NCI-H1092 treated with DMSO at 0.1 percent for 48 hours (cell line): ENCODE measurements at places on chromosomes 2 and 18.

DNA sequence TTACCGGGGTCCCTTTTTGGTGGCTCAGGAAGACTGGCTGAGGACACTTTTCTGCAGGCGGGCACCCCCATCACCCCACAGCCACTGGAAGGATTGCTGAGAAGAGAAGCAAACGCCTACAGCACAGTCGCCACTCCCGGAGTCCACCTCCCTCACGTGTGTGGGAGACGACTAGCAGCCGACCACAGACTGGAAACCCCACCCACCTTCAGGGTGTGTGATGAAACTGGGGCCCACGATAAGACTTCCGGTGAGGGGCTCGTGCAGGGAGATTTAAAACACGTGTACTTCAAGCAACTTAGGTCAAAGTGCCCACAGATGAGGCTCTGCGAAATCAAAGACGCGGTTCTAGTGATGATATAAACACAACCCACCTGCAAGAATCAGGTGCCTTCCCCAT lies 26.3 kb downstream of the MBP start:
- DNase-seq: no peak

DNA sequence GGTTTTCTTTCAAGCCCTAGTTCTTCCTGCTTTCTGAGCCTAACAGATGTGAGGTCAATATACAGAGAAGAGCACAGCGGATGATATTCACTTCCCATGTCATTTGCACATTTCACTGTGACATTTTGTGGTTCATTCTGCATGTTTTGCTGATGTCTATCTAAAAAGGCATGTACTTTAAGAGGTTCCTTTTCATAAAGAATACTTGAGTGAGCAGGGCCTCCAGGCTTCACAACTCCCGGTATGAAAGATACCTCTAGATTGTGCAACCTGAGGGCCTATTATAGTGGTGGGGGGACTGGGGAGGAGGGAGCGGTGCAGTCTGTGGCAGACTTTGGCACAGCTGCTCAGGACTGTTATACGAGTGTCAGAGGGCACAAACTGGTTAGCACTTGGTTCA lies 54.6 kb downstream of the CPO start:
- DNase-seq: no peak

GRCh38 chr2:207674826-207675225 lies 36.6 kb upstream of the CCNYL1 start:
- DNase-seq: no peak

GRCh38 chr18:8705238-8705960 lies at the start of gene MTCL1:
Gene MTCL1 (plus strand): TSS chr18:8705556. CDS start chr18:8705661, 105 bp downstream.
- DNase-seq: peak; percentile 49

- DNase-seq: no peak
Measured at GRCh38 chr2:11312770-11313471, 31.5 kb downstream of the ROCK2 start.

GRCh38 chr2:212974692-212975091 lies 176.7 kb downstream of the IKZF2 start:
- no peak for DNase-seq

DNA sequence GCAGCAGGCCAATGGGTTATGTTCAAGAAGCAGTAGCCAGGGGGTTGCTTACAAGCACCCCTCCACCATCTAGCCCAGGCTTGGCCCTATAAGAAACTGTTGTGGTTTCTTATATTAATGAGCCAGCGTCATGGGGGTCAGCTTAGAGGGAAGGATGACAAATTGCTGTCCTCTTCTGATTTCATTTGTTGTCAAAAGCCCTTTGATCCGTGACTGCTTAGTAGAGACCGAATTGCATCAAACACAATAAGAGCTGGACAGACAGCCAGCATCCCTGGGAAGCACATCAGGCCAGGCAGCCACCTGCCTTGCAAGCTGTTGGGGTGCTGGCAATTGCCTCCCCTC lies 206.6 kb upstream of the SETBP1 start:
- peak; percentile 49 for DNase-seq

DNA sequence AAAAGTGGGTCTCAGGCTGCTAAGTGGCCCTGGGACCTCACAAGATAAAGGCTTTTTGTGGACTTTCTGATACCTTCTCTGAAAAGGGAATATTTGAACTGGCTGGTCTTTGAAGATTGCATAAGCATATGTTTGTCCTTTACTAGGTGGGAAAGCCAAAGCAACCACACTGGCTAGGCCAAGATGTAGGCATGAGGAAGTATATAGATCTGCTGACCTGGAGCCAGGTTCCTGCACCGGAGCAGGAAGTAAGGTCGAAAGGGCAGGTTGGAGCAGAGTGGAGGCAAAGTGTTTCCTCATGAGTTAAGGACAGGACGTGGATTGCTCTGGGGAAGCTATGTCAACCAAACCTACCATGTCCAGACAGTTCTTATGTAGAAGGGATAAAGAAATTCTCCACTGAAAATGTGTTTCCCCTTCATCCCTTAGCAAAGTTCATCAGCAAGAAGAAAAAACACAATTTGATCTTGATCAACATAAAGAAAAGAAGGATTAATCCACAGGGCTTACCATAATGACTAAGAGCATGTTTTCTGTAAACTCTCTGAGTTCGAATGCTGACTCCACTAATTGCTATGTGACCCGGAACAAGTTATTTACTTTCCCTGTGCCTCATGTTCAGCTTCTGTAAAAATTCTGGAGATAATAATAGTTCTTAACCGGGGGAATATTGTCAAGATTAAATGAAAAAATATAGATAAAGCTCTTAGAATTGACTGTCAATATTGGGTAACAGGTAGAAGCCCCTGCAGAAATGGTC lies 156.1 kb upstream of the SRD5A2 start:
- DNase-seq: no peak

DNA sequence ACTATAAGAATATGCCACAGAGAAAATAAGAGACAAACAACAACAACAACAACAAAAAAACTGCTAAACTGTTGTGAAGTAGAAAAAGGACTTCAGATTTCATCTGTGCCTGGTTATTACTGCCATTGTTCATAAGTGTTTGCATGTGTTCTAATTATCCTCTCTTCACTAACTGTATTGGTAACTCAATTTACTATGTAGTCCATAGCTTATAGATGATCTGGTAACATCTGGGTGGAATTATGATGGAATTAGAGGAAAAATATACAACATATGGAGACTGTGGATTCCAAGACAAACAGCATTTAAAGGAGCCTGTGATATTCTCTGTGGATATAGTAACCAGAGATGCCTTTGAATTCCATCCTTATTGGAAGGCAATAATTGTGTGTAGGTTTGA lies 1891.5 kb upstream of the PIK3C3 start:
- DNase-seq: no peak

- DNase-seq: no peak
Measured at GRCh38 chr2:20126040-20126439, 74.6 kb upstream of the LAPTM4A start.

DNA sequence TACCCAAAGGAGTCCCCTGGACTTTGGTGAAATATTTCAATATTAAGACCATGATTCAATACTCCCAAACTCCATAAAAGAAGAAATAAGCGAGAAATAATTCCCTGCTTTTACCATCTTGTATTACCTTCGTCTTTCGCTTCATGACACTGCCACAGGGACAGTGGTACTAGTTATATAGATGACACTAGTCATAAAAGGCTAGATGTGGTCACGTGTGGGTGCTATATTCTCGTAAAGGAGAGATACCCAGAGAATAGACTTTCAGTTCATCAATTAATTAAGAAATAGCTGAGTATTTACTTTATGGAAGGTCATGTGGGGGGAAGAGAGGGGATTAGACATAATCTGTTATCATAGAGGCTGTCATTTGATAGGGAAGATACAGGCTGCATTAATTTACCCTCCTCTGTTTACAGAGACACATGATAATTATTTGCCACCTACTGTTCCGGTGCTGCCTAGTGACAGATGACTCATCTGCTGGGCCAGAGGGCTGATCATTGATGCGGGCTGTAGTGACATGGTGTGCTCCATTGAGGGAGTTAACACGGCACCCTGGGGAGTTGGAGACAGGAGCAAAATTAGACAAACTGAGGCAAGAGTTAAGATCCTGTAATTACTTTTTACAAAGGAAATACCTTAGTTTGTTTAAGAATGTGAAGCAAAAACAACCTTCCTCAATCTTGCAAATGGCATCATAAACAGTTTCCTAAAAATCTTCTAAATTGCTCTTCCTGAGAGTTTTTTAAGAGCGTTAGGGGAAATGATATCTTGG lies 78.2 kb upstream of the ITGB6 start:
- no peak for DNase-seq

DNA sequence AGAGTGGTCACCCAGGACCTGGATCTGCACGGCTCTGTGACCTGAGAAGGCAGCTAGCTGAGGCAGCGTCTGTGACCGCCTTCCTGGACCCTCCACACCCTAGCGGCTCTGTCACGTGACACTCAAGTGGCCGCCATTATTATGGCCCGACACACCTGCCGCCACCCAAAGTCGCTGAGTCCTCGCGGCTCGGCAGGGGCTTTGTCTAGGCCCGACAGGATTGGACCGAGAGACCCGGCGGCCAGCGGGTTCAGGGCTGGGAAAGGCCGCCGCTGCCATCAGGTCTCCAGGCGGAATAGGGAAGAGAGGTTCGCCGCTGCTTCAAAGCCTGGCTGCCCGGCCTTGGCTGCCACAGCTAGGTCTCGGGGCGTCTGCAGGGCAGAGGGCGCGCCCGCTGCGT lies 1162.5 kb upstream of the LRRTM1 start:
- DNase-seq: no peak

- no peak for DNase-seq
Measured at GRCh38 chr18:62935994-62936393, 220.7 kb downstream of the PHLPP1 start.

GRCh38 chr2:207694811-207695281 lies 16.6 kb upstream of the CCNYL1 start:
- DNase-seq: no peak

GRCh38 chr2:204486805-204487204 lies 58.5 kb upstream of the PARD3B start:
- no peak for DNase-seq

- DNase-seq: no peak
Measured at GRCh38 chr2:313991-314390, 26.1 kb upstream of the ALKAL2 start.

- no peak for DNase-seq
Measured at GRCh38 chr2:146642066-146642465, 1202.8 kb upstream of the ACVR2A start.

GRCh38 chr2:146985753-146986152 lies 859.1 kb upstream of the ACVR2A start:
- no peak for DNase-seq

- DNase-seq: no peak
Measured at GRCh38 chr2:55810622-55811020, 113.0 kb downstream of the EFEMP1 start.

DNA sequence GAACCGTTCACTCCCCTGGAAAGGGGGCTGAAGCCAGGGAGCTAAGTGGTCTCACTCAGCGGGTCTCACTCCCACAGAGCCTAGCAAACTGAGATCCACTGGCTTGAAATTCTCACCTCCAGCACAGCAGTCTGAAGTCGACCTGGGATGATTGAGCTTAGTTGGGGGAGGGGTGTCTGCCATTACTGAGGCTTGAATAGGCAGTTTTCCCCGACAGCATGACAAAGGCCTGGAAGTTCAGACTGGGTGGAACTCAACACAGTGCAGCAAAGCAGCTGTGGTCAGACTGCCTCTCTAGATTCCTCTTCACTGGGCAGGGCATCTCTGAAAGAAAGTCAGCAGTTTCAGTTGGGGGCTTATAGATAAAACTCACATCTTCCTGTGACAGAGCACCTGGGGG lies 292.5 kb downstream of the NUP35 start:
- no peak for DNase-seq

- no peak for DNase-seq
Measured at GRCh38 chr2:237389831-237390230, 24.1 kb downstream of the COL6A3 start.
